ENCODE measurements at places on chromosomes 16 and 17.

- DNase-seq, result no peak
Observed at GRCh38 chr16:21652453-21652852, at the start of gene IGSF6. IGSF6 (minus strand) TSS chr16:21652608; CDS start chr16:21652598, 10 bp downstream.

DNA sequence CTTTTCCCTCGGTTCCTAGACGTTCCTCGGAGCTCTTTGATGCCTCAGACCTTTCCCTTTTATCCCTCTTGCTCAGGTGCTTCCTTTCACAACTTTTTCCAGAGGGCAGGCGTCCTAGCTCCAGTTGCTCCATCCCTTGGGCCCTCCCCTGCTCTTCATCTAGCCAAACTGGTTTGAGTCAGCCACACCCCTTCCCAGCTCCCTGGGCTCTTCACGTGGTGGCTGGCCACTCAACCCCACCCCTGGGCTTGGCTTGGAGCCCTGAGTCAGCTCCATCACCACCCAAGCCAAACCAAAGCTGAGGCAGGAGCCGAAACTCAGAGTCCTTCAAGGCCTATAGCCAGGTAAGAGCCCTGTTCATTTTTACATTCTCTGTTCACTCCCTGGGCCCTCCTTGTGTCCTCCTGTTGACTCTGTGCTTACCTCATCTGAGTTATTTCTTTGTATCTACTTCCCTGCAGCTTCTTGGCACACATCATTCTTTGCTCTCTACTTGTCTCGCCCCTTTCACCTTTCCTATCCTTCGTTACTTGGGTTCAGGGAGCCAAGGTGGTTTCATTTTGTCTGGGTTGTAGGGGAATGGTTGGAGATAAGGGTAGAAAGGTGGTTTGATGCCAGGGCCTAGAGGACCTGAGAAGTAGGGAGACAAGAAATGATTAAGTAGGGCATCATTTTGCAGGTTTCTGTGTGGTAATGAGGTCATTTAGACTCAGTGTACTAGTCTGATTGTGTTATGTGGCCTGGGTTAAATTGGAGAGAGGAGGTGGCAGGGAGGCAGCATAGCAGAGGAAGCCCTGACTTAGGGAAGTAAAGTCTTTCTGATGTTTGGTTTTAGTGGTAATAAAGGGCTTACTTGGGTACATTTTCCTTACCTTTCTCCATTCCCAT is 7.6 kb upstream of the PHKG2 start:
- DNase-seq, result no peak

DNA sequence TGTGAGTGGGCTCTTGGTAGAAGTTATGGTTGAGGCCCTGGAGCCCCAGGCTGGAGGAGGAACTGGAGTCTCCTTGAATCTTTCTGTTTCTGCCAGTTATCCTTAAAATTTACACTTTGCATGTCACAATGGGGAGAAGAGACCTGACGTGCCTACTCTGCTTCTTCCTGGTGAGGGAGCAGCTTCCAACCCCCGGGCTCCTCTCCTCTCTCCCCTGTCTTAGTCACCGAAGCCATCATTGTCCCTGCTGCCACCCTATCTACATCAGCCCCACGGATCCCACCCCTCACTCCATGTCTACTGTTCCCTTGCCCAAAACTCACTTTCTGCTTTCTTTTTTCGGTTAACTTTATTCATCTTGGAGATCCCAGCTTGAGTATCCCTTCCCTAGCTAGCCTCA is 17.6 kb downstream of the DNAJA3 start:
- DNase-seq, result no peak

DNA sequence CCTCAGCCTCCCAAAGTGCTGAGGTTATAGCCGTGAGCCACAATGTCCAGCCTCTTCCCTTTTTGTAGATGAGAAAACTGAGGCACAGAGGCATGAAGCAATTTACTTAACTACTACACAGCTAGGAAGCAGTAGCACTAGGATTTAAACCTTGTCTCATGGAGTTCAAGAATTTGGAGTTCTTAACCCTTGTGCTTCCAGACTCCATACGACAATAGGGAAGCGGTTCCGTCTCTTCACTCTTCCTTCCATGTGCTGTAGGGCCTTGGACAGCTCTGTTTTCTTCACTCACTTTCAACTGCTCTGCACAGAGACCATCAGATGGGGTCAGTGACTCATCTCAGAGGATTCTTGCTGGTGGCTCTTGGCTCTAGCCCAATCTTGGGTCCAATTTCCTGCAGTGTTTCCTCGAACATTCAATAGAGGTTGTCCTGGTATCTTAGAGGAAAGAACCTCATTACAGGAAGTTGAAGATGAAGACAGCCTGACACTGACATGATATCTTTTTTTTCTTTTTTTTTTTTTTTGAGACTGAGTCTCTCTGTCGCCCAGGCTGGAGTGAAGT is 19.3 kb downstream of the ITGAL start:
- no peak for DNase-seq

- DNase-seq, result no peak
Observed at GRCh38 chr16:12184419-12184917, 207.9 kb downstream of the SNX29 start.

DNA sequence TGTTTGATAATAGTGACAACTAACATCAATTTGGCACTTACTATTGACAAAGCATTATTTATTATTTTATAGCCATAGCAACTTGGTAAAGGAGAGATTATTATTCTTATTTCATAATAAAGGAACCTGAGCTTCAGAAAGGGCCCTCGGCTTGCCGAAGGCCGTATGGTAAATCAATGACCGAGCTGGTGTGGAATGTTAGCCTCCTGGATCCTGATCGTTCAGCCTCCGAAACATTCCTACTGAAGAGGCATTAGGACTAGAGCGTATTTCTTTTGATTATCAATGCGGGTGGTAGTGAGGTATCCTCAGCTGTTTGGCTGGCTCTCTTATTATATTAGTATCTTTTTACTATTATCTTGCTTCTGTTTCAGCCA is 199.3 kb upstream of the TBX2 start:
- no peak for DNase-seq

GRCh38 chr17:11109106-11109505 is 131.9 kb upstream of the SHISA6 start:
- DNase-seq, result no peak

GRCh38 chr16:67667453-67667816 is 821 bp downstream of the C16orf86 start:
- no peak for DNase-seq

Measured in stimulated activated CD4-positive, alpha-beta T cell treated with anti-CD3 and anti-CD28 coated beads, Interleukin-15, amount 100 ng/mL, for 1 hour (primary cell).